ENCODE measurements at places on chromosomes 2 and 18.

DNA sequence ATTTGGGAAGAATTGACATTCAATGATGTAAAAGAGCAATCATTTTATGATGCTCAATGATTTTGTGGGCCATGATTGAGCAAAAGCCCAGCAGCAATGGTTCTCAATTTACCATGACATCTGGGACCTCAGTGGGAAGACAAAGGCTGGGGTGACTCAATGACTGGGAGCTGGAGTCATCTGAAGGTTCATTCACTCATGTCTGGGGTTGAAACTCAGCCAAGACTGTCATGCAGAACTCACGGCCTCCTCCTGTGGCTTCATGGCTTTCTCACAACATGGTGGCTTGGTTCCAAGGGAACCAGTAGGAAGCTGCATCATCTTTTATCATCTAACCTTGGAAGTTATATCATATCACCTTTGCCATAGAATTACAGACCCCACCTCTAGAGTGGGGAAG is 45.1 kb upstream of the CD226 start:
- DNase-seq: no peak

GRCh38 chr2:48531141-48531648 is 1.2 kb downstream of the STON1 start:
- DNase-seq: no peak

GRCh38 chr2:120861576-120862191 is 126.0 kb downstream of the GLI2 start:
- no peak for DNase-seq

DNA sequence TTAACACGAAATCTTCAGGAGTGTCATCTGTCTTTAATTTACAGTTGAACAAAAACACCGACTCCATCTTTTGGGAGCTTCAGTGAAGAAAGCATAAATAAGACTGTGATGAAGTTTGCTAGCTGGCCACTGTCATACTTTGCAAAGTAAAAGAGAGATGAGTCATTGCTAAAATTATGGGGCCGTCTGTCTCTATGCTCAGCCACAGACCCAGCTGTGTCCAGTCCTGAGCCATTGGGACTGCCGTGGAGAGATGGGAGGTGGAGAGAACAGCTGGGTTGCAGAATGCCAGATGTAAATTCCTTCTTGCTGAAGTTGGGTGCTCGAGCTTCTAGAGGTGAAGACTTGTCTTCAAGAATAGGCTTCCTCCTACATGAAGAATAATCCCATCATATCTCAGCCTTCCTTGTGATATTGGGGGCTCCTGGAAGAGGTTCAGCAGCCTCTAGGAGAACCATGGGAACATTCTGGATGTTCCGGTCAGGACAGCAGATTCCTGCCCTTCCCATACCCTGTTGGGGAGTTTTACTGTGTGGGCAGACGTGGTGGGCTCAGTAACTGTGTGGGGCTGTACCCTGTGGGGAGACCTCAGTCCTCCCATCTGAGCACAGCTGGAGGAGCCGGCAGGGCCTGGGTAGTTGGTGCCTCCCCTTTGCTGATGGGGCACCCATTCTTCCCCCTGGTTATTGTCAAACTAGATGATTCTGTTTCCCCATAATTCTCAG is 71.1 kb downstream of the LDLRAD4 start:
- no peak for DNase-seq

DNA sequence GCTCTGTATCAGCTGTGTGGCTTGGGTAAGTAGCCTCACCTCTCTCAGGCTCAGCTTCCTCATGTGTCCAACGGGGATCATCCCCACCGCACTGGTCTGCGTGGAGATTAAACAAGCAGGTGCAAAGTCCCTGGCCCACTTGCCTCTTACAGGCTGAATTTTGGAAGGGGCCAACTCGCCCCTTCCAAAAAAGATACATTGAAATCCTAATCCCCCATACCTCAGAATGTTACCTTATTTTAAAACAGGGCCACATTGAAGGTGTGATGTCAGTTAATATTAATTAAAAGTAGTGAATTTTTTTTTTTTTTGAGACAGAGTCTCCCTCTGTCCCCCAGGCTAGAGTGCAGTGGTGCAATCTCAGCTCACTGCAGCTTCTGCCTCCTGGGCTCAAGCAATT is 34.8 kb downstream of the TBC1D8 start:
- no peak for DNase-seq

DNA sequence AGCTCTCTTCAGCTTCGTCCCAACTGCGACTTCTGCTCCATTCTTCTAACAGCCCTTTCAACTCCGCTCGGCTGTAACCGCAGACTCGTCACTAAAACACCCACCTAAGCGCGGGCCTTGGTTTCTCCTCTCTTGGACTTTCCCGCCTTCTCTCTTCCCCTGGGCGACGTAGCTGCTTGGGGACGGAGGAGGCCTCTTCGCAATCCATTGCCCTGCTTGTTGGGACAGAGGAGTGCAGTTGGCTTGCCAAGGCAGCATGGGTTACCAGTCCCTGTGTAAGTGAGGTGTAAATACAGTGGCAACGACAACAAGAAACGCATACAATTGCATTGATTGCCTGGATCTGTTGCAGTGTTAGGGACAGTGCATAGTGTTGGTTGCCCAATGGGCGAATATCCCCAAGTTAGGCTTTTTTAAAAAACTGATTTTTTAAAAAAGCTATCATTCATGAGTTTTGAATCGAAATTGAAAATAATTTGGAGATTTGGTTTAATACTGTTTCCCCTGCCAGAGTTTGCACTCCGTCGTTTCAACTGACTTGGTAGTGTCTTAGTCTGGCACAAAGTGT is 484 bp upstream of the DARS1 start:
- no peak for DNase-seq

DNA sequence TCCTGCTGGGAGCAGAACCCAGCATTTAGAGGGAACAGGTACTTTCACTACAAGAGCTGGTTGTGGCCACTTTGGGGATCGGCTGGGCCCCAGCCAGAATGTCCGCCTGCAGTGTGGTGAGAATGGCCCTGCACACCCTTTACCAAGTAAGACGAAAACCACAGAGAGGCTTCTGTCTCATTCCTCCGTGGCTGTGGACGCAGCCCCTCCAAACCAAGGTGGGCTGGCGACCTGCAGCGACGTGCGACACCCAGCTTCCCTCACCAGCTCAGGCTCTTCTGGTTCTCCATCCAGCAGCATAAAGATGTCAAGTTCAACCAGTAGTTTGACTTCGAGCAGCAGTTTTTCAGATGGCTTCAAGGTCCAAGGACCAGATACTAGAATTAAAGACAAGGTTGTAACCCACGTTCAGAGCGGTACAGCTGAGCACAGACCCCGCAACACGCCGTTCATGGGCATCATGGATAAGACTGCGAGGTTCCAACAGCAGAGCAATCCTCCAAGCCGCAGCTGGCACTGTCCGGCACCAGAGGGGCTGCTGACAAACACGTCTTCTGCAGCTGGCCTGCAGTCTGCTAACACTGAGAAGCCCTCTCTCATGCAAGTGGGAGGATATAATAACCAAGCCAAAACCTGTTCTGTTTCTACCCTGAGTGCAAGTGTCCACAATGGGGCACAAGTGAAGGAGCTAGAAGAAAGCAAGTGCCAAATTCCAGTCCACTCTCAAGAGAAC is 56.2 kb downstream of the WDSUB1 start:
- DNase-seq: no peak

DNA sequence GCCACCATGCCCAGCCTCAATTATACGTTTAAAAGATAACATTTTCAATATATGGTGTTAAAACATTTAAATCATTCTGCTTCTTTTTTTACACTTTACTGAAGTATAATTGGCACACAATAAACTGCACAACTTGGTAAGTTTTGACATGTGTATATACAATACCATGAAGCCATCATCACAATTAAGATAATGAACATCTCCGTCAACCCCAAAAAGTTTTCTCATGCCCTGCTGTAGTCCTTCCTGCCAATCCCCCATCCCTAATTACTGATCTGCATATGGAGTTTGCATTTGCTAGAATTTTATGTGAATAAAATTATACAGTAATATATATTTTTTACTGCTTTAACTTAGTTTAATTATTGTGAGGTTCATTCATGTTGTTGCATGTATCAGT is 85.2 kb upstream of the RTN4 start:
- no peak for DNase-seq

- no peak for DNase-seq
These were observed 55.4 kb downstream of the MYOM1 start for GRCh38 chr18:3164381-3164780.

All from CD4-positive, alpha-beta T cell treated with Interferon alpha-2 for 1 hour (primary cell).